ENCODE measurements at places on chromosomes 16 and 17.

DNA sequence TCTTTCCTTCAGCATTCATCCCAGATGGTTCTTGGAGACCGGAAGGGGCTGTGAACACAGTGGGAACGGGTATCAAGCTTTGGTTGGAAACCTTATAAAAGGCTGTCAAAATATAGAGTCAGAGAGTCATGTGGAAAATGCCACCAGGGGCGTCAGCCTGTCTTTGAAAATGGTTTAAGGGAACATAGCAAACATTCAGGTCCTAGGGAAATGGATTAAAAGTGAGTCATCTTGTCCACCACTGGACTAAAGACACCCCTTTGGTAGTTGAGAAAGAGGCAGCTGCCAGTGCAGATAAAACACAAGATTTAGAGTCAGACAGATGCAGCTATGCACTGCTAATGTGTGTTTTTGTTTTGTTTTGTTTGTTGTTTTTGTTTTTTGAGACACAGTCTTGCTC, 47.8 kb upstream of the BCO1 start:
- DNase-seq = no peak

DNA sequence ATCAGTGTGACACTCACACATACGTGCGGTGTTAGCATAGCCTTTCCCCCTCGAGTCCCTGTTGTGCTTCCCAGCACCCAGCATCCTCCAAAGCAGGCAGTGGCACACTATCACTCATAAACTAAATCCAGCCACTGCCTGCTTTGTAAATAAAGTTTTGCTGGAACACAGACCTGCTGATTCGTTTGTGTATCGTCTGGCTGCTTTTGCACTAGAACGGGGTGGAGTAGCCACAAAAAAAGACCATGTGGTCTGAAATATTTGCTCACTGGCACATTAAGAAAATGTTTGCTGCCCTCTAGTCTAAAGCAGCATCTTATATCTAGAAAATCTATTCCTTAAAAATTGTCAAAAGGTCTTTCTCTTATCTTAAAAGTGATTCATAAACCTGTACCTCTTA, 341.2 kb upstream of the ZFHX3 start:
- DNase-seq = no peak

- no peak for DNase-seq
Measured at GRCh38 chr16:12575288-12575687, 228.4 kb downstream of the CPPED1 start.

GRCh38 chr16:4110065-4110464, 6.2 kb downstream of the ADCY9 start:
- no peak for DNase-seq

DNA sequence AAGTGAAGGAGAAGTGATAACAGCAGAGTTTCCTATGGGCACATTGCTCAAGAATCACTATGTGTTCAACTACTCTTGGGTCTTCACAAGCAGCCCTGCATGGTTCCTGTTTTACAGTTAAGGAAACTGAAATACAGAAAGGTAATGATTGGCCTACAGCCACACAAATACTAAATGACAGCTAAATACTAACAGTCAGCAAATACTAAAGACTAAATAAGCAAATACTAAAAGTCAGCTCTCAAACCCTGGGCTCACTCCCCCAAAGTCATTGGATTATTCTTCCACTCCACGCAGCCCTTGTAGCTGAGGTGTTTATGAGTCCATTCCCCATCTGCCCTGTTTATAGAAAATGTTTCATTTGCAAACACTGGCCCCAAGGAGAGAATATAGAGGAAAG, 372.7 kb upstream of the CDH11 start:
- DNase-seq = no peak

- no peak for DNase-seq
Measured at GRCh38 chr16:3292604-3293003, 9.3 kb downstream of the ZNF263 start.

DNA sequence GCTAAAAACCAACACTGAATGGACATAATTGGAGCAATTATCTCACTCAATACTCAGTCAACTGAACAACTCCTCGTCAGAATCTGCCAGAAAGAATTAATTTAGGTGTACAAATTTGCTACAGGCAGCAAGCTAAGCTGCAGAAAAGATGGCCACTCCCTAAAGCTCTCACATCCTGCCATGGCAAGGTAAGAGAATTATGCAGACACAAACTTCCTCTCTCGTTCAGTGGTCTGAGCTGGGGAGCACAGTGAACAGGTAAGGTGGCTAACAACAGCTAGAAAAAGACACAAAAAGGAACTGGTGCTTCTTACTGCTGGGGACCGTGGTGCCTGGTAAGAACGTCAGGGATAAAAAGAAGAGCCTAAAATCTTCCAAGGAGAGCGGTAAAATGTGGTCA, 74.9 kb upstream of the BCAR1 start:
- DNase-seq = no peak

DNA sequence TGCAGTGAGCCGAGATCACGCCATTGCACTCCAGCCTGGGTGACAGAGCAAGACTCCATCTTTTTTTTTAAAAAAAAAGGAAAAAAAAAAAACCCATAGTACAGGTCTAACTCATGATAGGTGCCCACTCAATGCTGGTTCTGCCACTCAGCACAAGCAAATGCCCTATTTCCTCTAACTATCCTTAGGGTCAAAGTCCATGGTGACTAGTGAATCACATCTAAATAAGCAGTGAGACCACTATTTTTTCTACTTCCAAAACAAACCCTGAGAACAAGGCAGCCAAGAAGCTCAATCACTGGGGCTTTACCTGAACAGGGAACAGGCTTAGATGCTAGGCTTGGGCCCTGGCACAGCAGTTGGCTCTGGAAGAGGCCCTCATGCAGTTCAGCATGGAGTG, 3.4 kb downstream of the BLTP2 start:
- no peak for DNase-seq

DNA sequence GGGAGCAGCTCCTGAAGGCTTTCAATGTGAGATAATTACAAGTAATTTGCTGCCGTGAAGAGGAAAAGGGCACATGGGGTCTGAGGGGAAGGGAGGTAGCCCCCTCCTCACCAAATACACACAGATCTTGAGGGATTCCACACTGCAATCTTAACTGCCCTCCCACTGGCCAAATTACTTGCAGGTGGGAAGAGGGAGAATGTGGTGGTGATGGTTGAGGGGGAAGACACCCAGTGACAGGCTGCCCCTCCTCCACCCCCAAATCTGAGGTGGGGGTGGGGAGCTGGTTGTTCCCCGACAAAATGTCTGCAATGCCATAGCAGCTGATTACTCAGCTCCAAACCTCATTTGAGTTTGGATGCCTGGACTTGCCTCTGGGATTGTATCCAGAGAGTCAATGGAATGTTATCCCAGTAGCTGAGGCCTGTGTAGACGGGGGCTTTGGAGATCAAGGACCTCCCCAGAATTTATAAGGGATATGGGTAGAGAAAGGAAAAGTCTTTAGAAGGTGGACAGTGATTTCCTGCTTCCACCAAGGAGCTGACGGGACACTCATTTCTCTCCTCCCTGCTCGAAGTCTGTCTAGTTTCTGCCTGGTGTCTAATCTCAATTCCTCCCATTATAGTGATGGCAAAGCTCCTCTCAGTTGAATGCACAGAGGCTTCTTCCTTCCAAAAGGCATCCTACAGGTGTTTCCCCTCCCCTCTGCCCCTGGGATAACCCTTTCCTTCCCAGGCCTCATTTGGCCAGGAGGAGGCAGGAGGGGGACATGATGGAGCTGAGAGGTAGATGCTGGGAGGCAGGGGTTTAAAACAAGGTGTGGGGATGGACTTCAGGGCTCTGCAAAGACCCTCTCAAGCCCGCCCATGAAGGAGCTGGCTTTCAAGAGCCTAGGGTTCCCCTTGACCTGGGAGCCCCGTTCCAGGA, 8.7 kb downstream of the DLX4 start:
- DNase-seq = no peak

DNA sequence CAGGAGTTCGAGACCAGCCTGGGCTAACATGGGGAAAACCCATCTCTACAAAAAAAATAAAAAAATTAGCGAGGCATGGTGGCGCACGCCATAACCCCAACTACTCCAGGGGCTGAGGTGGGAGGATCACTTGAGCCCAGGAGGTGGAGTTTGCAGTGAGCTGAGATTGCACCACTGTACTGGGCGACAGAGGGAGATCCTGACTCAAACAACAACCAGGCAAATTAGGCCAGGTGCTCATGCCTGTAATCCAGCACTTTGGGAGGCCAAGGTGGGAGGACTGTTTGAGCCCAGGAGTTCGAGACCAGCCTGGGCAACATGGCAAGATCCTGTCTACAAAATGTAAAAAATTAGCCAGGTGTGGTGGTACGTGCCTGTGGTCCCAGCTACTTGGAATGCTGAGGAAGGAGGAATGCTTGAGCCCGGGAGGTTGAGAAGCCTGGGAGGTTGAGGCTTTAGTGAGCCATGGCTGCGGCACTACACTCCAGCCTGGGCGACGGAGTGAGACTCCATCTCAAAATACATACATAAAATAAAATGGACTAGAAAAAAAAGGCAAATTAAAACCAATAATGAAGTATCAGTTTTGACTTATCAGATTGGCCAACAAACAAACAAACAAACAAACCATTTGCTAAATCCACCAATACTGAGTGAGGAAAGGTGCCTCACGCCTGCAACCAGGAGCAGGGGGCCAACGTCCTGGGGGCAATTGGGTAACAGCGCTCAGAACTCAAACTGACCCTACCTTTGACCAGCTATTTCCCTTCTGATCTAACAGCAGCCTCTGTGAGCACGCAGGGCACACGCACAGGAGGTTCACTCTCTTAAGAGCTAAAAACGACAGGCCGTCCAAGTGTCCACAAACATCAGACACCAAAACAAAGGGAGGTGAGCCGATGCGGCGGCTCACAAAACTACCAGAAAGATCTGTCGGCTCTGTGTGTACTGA, 19.4 kb upstream of the FASN start:
- DNase-seq = no peak

DNA sequence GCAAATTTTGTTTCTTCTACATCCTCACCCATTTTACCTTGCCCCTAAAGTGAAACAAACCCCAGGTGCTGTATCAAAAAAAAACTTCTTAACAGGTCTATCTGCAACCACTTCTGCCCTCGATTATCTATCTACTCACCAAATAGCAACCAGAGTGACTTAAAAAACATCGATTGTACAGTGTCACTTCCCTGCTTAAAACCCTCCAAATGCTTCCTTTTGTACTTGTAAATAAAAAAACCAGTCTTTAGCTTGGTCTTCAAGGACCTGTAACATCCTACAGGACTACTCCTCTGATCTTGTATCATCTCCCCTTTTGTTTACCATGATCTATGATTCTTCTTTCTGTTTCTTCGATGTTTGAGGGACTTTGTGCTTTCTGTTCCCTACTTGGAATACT, 82.7 kb upstream of the CORO6 start:
- DNase-seq = no peak

DNA sequence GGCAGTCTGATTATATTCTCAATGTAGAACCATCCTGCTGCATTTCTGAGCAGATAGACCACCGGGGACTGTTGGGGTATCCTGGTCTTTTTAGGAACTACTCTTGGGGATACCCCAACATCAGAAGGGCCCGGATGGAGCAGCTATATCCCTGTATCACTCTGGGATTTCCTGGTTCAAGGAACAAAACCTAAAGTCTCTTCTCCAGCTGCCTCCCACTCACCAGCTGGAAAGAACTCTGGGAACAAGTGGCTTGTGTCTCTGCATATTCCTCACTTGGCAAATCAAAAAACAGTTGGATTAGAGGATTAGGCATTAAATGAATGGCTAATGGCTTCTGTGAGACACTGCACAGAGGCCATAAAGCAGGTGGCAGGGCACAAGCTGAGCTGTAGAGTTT, 62.3 kb upstream of the HS3ST2 start:
- no peak for DNase-seq

DNA sequence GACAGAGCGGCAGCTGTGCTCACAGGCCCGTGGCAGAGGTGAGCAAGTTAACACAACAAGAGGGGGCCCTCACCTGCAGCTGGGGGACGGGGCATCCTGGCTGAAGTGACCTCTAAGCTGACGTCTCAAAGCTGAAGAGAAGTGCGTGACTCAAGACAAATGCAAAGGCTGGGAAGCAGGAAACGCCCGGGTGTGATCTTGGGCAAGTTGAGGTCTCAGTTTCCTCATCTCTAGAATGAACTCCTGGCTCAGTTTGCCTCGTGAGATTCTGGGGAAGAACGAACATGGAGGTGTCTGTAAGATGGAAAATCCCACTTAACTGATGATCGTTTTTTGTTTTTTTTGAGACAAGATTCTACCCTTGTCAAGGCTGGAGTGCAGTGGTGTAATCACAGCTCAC, 40.1 kb upstream of the C1QL1 start:
- no peak for DNase-seq

GRCh38 chr16:66910175-66910940, 8.3 kb downstream of the CDH16 start:
- DNase-seq = no peak

GRCh38 chr17:64130559-64131001, 636 bp upstream of the ERN1 start:
- peak; percentile 63 for DNase-seq

DNA sequence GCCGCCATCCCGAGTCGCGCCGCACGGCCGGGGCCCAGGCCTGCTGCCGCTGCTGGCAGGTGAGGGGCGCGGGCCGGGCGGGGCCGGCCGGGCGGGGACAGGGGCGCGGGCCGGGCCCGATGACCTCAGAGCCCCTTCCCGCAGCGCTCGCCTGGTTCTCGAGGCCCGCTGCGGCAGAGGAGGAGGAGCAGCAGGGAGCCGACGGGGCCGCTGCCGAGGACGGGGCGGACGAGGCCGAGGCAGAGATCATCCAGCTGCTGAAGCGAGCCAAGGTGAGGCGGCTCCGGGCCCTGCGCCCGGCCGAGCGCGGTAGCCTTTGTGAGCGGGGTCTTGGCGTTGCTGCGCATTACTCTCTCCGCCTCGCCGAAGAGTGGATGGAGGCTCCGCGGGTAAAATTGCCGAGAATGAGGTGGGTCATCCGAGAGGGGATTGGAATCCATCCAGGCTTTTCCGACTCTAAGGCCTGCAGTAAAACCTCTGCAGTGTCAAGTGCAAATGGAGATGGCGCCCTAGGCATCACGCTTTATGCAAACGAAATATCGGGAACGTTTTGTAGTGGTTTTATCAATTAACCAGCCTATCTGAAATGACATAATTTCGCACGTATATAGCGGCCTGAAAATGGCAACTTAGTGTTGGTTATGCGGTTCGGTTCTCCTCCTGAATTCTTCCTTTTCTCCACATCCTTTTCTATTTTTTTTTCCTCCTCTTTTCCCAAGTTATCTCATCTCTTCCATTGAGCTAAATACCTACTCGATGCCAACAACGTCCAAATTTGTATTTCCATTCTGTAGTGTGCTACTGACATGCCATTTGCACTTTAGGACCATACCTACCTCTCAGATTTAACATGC, 577 bp downstream of the TTC19 start:
- no peak for DNase-seq

GRCh38 chr17:15468126-15468525, 705 bp upstream of the CDRT4 start:
- no peak for DNase-seq

- no peak for DNase-seq
Measured at GRCh38 chr16:69078073-69078472, 27.4 kb upstream of the HAS3 start.

- DNase-seq = no peak
Measured at GRCh38 chr16:11175106-11175786, 80.8 kb downstream of the SOCS1 start.

Measured in stimulated activated CD4-positive, alpha-beta T cell treated with anti-CD3 and anti-CD28 coated beads, Interleukin-12 subunit alpha, Interleukin-12 subunit beta, amount 100 ng/mL, for 48 hours (primary cell).